GM06990 (cell line): ENCODE measurements at places on chromosomes 1 and 21.

DNA sequence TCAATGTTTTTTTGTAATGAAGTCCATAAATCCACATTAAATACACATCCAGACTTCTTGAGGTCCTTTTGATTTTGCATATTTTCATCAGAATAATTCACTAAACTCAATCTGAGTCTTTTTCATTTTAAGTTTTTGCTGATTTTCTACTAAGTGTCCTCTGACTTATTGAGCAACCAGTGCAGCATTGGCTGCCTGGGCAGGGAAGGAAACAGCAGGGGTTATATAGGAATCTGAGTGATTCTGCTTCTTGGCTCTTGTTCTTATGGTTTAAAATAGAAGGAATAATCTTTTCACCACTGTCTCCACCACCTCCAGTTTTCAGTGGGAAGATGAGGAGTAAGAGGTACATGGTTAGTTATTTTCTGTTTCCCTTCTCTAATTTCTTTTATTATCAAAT is 88.4 kb downstream of the ST6GALNAC5 start:
- no peak for DNase-seq

DNA sequence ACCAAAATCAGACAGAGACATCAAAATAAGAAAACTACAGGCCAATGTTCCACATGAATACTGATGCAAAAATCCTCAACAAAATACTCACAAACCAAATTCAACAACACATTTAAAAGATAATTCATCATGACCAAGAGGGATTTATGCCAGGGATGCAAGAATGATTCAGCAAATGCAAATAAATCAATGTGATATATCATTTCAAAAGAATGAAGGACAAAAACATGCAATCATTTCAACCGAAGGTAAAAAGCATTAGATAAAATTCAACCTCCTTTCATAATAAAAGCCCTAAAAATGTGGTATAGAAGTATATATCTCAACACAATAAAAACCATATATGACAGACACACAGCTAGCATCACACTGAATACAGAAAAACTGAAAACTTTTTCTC is 81.5 kb upstream of the LYPLAL1 start:
- DNase-seq, result no peak

- DNase-seq, result no peak
These were observed 4.3 kb downstream of the MCL1 start for GRCh38 chr1:150575072-150575489.

- DNase-seq, result no peak
These were observed 6.1 kb downstream of the DFFB start for GRCh38 chr1:3863231-3863935.

DNA sequence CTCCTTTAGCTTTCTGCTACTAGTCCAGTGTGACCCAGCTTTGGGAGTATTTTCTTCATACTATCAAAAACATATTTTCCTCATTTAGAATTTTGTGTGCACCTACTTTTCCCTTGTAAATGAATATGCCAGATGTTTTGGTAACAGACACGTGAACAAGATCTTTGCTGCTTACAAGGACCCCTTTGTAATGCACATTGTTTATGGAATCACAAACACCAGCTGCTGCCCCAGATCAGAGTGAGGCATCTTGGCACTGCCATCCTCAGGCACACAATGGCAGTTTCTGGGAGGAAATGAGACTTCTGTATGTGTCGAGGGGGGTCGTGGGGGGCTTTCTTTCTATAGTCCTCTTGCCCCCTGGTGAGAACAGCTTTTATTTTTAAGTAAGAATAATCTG is 115.7 kb downstream of the RGL1 start:
- no peak for DNase-seq

DNA sequence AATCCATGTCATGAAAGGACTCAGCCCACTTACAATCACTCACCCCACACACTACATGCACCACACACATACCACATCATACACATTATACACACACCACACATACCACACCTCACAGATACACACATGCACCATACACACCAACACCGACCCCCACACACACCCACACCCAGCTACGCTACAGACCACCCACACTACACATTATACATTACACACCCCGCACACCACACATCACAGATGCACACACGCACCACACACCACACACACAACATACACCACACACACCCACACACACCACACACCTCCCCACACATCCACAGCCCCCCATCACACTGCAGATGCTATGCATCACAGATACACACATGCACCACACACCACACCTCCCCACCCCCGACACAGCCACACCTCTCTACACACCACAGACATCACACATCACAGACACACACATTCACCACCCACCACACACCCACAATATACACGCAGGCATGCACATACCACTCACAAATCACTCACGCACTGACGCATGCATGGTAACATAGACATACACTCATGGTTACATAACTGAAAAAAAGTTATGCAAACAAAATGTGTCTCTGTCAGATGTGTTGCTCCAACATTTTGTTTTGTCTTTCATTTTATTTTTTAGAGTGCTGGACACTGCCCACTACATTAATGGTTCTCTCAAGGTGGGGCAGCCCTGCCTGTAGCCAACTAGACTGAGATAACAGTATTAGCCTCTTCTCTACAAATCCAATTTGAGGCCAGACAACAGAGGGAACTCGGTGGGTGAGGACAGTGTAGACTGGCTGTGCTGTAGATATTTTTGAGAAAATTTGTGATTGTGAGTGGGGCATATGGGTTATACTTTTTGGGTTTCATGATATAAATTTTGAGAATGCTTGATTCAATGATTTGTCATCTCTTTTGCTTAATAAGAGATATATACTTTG is 15.2 kb upstream of the PGBD2 start:
- no peak for DNase-seq

- no peak for DNase-seq
These were observed 173.5 kb downstream of the GALNT2 start for GRCh38 chr1:230240446-230241086.

- DNase-seq, result no peak
These were observed 108.8 kb downstream of the BACH1 start for GRCh38 chr21:29407571-29407970.

DNA sequence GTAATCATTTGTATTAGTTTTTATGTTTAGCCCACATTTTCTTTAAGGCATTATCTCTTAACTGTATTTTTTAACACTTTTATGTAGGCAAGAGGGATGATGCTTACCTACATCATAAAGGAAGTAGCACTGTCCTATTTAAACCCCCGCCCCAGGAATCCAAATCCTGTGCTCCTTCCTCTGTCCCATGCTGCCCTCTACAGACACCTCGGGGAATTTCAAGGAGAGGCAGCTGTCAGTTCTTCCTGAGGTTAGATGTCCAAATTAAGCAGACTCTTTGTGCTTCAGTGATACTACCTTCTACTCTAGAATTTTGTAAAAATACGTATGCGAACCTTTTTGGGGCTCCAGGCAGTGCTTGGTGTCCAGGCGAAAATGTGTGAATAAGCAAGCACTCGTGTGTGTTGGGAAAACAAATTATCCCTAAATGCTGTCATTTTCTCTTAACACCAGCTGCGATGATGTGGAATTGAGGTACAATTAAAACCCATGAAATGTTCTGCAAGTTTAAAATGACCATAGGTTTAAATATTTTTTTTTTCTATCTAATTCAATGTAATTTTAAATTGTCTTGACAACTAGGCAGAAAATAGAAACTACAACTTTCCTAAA is 19.2 kb downstream of the CRCT1 start:
- no peak for DNase-seq

DNA sequence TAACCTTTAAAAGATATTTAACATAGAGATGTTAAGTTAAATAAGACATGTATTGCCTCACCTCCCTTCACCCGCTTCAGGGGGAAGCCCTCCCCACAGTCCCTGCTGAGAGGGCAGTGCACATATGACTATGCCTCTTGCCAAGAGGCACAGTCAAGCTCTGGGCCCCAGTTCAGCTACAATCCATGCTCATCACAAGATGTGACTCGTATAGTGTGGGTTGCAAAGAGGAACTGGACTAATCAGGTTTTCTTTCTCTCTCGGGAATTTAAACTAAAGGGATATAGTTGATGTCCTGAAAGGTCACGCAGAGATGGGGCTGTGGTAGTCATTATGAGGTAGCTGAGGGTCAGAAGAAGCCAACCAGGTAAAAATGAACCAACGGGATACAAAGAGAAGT is 35.6 kb downstream of the LYST start:
- DNase-seq, result peak; percentile 22

GRCh38 chr1:228315484-228315944 is 91.1 kb downstream of the TRIM11 start:
- DNase-seq, result no peak

DNA sequence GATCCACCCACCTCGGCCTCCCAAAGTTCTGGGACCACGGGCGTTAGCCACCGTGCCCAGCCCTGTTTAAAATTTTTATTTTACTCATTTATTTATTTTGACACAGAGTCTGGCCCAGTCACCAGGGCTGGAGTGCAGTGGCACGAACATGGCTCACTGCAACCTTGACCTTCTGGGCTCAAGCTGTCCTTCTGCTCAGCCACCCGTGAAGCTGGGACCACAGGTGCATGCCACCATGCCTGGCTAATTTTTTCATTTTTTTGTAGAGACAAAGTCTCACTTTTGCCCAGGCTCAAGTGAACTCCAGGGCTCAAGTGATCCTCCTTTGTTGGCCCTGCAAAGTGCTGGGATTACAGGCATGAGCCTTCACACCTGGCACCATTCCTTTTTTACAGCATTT is 27.5 kb upstream of the DNAJC6 start:
- DNase-seq, result no peak

DNA sequence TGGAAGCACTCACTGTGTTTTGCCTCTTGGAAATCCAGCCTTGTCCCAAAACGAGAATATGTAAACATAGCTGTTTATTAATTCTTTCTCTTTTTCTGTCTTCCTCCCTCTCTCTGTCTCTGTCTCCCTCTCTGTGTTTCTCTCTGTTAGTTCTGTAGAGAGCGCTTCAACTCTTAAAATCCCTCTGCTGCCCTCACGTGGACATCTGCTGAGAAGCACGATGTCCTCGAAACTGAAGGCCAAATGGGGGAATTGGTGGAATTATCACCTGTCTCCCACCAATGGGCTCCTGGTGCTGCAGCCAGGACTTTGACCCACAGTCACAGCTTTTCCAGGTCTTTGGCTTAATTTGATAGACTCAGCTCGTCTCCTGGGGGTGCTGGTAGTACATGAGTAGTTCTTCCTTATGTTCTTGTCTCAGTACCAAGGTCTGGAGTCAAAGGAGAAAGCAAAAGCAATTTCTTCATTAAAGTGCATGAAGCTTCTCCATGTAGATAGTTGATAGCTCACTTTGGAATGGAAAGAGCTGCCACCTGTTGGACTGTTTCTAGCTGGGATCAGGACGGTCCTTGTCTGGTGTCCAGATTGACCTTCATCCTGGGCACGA is 5.5 kb upstream of the GBP6 start:
- DNase-seq, result peak; percentile 39

- no peak for DNase-seq
These were observed 43.3 kb upstream of the PUM1 start for GRCh38 chr1:31108861-31109260.

DNA sequence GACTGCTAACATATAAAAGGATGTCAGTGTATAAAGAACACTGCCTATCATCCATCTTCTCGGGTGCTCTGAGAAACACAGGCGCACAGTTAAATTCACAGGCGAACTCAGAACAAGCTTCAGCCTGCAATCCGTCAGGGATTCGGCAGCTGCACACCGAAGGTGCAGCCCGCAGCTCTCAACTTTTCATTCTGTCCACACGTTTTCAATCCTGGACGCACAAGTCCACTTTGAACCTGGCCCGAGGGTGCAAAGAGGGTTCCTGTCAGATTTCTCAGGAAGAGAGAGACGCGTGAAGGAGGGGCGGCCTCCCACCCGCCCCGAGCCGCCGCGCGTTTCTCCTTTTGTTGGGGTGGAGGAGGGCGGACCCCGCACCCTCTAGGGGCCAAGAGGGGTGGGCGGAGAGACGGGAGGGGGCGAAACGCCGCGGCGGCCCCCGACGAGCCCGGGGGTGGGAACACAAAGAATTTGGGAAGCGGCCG is 724 bp downstream of the DOCK7 start:
- DNase-seq, result peak; percentile 62

GRCh38 chr1:248914796-248915381 is 8.9 kb downstream of the PGBD2 start:
- DNase-seq, result no peak

- DNase-seq, result no peak
These were observed 16.2 kb upstream of the ATP13A2 start for GRCh38 chr1:17027900-17028299.

GRCh38 chr1:7760245-7760644 is 10.9 kb upstream of the VAMP3 start:
- DNase-seq, result no peak

GRCh38 chr1:151897991-151898431 is 11.3 kb downstream of the THEM4 start:
- no peak for DNase-seq

DNA sequence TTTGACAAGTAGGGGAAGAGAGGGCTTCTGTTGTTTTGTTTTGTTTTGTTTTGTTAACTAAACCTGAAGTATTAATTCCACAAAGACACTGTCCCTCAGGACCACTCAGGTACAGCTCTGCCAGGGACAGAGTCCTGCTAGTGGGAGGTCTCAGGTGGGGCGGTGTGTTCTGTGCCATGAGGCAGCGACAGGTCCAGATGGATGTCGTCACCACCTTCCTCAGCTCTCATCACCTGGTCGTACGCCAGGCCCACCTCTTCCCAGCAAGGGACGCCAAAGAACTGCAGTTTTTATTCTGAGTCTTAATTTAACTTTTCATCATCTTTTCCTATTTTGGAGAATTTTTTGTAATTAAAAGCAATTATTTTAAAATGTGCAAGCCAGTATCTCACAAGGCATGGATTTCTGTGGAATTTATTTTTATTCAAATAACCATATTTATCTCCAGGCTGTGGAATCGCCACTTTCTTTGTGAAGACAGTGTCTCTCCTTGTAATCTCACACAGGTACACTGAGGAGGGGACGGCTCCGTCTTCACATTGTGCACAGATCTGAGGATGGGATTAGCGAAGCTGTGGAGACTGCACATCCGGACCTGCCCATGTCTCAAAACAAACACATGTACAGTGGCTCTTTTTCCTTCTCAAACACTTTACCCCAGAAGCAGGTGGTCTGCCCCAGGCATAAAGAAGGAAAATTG is 62.5 kb downstream of the POFUT2 start:
- DNase-seq, result no peak

DNA sequence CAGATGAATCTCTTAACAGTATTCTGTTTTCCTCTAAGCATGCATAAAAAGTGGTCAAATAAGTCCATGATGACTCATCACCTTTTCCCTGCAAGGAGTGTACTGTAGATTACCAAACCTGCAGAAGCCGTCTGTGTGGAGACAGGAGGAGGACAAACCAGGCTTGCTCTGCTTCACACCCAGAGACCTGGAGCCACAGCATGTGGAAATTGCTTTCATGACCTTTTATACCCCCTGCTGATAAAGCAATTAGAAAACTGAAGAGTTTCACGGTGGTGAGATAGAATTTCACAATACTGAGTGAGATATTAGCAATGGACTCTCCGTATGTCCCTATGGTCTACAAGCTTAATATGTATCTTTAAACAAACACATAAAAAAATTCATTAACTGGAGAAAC is 9.4 kb downstream of the CORT start:
- DNase-seq, result no peak
